ENCODE measurements at places on chromosomes 7 and 10.

GRCh38 chr7:106100863-106101629, 11.1 kb downstream of the SYPL1 start:
- no peak for DNase-seq

GRCh38 chr10:129030603-129030895, 436.5 kb upstream of the MGMT start:
- DNase-seq, result no peak

DNA sequence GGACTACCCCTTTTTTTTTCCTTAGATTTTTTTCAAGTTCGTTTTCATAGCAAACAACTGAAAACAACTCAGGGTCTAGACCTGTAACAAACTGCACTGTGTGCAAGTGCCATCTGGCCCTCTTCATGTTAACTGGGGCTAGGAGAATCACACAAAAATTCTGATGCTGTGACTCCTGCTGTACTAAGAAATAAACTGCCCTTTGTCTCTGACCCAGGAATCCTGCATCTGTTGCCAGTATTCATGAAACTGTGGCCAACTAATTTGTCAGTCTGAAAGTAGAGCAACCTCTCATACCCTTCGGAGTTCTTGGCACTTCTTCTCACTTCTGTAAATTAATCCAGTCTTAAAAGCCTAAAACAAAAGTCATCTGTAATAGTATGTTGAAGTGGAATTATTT, 218.4 kb upstream of the PCDH15 start:
- no peak for DNase-seq

GRCh38 chr10:87503886-87504285, 807 bp upstream of the MINPP1 start:
- DNase-seq, result no peak

DNA sequence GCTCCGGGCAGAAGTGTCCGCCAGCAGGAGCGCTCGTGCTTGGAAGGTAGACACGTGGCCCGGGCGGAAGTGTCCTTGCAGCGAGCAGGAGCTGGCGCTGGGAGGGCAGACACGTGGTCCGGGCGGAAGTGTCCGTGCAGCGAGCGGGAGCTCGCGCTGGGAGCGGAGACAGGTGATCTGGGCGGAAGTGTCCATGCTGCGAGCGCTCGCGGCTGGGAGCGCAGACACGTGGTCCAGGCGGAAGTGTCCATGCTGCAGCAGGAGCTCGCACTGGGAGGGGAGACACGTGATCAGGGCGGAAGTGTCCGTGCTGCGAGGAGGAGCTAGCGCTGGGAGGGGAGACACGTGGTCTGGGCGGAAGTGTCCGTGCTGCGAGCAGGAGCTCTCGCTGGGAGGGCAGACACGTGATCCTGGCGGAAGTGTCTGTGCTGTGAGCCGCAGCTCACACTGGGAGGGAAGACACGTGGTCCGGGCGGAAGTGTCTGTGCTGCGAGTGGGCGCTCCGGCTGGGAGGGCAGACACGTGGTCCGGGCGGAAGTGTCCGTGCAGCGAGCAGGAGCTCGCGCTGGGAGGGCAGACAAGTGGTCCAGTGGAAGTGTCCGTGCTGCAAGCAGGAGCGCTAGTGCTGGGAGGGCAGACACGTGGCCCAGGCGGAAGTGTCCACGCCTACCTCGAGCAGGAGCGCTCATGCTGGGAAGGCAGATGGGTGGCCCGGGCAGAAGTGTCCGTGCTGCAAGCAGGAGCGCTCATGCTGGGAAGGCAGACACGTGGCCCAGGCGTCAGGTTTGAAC, 41.1 kb upstream of the PRKAR1B start:
- DNase-seq, result peak; percentile 81

DNA sequence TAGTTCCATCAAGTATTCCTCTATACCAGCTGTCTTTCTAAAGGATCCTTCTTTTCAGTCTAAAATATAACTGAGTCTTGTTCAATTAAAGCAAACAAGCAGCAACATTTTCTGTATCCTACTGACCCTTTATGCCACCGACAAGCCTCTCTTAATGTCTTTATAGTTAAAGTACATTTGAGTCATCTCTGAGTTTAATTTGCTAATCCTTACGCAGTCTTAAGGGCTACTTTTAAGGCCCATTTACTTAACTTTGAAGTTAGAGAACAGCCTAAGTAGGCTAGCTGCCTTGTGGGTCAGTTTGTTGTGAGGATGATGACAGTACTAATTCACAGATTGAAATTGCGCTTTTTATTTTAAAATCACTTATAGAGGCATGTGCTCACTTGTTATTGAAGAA, 265.5 kb upstream of the FERD3L start:
- DNase-seq, result no peak

GRCh38 chr10:52019077-52019555, 295.0 kb upstream of the DKK1 start:
- DNase-seq, result no peak

DNA sequence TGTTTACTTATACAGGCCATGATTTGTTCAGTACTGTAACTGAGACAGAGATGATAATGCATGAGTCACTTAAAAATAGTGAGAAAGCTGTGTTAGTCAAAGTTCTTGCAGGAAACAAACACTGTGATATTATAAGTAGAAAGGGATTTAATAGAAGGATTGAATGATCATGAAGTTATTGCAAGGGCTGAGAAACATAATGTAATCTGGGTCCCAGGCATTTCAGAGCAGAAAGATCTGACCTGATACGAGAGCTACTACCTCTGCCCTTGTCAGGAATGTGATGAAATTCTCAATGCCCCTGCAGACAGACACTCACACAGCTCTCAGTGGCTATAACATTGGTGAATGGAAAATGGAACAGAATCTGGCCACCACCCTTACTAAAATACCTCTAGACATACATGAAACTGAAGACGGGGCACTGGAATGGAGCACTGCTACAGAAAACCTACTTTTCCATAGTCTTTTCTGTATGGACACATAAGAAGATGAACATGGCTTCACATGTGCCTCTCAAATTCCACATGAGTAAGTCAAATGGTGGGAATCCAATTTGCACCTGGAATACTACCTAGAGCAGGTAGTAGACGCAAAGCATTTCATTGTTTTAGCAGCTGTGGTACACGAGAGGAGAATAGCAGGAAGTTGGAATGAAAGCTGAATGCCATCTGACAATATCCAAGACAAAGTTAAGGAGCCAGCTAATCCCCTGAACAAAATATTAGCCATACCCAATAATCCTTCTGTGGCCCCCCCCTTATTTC, 19.1 kb upstream of the VWDE start:
- no peak for DNase-seq

- no peak for DNase-seq
Observed at GRCh38 chr10:122060250-122060649, 71.3 kb downstream of the TACC2 start.

- no peak for DNase-seq
Observed at GRCh38 chr7:82122275-82122674, 321.3 kb downstream of the CACNA2D1 start.

DNA sequence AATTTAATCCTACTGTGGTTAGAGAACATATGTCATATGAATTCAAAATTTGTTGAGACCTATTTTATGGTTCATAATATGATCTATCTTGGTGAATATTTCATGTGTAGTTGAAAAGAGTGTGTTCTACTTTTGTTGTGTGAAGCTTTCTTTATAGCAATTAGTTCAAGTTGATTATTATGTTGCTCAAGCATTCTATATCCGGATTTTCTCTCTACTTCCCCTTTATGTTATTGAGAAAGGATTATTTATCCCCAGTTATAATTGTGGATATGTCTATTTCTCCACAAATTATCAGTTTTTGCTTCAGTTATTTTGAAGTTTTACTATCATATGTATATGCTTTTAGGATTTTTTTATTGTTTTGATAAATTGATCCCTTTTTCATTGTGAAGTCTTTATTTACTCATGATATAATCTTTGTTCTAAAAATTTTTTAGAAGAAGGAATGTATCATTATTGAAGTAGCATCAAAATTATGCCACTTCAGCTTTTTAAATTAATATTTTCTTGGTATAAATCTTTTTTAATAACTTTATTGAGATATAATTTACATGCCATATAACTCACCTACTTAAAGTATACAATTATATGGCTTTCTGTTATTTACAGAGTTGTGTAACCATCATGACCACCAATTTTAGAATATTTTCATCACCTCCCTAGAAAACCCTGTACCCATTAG, 12.0 kb upstream of the MEST start:
- DNase-seq, result no peak

DNA sequence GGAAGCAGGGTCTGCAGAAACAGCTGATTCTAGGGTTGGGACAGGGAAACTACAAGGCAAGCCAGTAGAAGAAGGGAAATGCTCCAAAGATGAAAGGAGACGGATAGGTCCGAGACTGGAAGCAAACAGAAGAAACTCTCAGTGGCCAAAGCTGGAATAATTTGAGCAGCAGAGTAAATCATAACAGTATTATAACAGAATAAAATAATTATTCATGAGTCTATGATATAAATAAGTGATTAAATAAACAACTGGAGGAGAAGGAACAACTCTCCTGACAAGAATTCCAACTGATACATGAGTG, 27.6 kb downstream of the EZH2 start:
- DNase-seq, result no peak

DNA sequence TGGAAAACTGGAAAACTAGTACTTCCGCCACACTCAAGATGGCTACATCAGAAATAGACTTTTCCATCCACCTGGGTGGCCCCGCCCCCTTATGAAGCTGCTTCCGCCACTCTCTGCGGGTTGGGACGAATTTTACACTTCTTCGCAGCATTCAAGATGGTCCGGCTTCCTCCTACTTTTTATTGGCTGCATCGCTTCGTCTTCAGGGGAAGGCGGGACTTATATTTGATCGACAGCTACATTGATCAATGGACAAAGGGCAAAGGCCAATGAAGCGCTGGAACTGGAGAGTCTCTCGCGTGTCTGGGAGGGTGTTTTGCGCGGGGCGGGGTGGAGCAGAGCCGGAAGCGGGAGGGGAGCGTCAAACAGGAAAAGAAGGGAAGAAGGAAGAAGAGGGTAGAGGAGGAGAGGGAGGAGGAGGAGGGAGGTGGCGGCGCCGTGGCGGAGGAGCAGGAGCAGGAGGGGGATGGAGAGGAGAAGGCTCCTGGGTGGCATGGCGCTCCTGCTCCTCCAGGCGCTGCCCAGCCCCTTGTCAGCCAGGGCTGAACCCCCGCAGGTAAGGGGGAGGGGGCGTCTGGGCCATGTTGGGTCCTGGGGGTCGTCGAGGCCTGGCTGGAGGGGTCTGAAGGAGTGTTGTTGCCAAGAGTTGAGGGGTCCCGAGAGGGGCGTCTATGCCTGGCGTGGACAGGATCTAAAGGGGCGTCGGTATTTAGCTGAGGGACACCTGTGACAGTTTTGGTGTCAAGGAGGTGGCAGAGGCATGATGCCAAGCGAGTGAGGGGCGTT, at the start of gene WBP1L:
Gene WBP1L, plus strand, starts transcription at position 361 of the 786 bp plus-strand sequence. Its CDS starts 106 bp downstream, at position 467.
- DNase-seq, result no peak

GRCh38 chr7:146115851-146116520, 615 bp upstream of the CNTNAP2 start:
- no peak for DNase-seq

- no peak for DNase-seq
Observed at GRCh38 chr7:2954433-2954853, 89.2 kb downstream of the CARD11 start.

DNA sequence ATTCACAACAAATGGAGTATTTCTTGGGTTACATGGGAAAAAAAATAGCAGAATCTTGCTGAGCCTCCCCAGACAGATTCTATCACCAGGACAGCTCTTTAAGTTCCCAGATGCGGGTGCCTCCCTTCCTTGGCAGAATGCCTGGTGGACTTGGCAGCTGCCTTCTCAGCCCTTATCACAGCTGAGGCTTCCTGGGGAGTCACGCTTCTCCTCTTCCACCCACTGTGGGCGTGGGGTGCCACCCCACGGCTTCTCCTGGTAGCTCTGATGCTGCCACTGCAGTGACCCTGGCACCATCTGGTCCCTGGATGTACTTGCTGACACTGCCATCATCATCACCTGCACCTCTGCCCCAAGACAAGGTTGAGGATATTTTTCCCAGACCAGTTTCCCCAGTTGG, 16.2 kb upstream of the NME8 start:
- DNase-seq, result no peak

DNA sequence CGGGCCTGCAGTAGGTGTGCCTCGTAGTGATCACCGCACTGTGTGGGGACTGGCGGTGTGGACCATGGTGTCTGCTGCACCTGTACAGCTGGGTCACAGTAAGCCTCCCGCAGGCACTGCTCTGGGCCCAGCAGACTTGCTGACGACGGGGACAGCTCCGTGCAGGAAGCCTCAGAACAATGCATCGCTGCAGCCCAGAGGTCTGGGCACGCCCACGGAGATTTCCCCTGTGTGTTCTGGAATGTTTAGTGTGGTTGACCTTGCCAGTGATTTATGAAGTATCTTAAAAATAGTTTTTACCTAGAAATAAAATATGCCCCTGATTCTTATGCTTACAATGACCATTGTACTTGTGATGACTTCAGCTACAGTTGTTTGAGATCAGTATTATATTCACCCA, 59.1 kb upstream of the ZNF32 start:
- no peak for DNase-seq

DNA sequence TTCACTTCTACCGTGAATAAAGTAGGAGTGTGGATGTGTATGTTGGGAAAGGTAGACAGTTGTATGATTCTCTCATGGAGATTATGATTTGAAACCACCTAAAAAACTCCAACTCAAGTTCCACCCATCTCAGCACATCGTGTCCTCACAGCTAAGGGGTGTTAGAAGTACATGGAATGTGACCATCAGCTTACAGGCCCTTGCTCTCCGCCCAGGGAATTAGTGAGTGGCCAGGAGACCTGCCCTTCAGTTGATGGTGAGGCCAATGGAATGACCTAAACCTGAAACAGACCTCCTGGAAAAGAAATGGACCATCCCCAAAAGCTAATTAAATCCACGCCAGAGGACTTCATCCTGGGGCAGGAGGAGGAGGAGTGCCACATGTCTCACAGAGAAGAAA, 2.1 kb upstream of the WNT2 start:
- DNase-seq, result no peak

GRCh38 chr7:92647652-92648051, 57.5 kb upstream of the FAM133B start:
- no peak for DNase-seq

GRCh38 chr10:100346351-100346764, 675 bp upstream of the SCD start:
- DNase-seq, result no peak

- DNase-seq, result no peak
Observed at GRCh38 chr7:133858311-133858710, 268.8 kb upstream of the LRGUK start.

- no peak for DNase-seq
Observed at GRCh38 chr10:49426490-49427360, 30.8 kb upstream of the DRGX start.

DNA sequence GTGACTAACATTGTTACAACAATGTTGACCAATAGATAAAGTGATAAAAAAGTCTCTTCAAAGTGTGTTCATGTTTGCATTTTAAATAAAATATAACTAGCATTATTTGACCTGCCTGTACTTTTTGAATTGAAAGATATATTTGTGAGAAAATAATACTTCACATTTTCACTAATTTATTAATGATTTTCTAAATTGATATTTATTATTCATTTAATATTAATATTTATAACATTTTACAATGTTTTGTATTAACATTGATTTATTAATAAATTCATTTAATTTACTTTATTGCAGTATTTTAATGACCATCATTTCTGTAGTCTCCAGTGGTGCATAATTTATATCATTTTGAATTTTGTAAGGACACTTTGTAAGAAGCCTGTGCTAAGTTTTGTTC, 150.0 kb upstream of the BET1 start:
- no peak for DNase-seq

GRCh38 chr10:130834170-130834569, 477.4 kb downstream of the TCERG1L start:
- DNase-seq, result no peak

- DNase-seq, result no peak
Observed at GRCh38 chr7:32227746-32228145, 157.5 kb upstream of the PDE1C start.
